ENCODE measurements at places on chromosomes 12 and 14.
A peak's percentile ranks its signal among the peaks of the same experiment; 100 is the strongest.

DNA sequence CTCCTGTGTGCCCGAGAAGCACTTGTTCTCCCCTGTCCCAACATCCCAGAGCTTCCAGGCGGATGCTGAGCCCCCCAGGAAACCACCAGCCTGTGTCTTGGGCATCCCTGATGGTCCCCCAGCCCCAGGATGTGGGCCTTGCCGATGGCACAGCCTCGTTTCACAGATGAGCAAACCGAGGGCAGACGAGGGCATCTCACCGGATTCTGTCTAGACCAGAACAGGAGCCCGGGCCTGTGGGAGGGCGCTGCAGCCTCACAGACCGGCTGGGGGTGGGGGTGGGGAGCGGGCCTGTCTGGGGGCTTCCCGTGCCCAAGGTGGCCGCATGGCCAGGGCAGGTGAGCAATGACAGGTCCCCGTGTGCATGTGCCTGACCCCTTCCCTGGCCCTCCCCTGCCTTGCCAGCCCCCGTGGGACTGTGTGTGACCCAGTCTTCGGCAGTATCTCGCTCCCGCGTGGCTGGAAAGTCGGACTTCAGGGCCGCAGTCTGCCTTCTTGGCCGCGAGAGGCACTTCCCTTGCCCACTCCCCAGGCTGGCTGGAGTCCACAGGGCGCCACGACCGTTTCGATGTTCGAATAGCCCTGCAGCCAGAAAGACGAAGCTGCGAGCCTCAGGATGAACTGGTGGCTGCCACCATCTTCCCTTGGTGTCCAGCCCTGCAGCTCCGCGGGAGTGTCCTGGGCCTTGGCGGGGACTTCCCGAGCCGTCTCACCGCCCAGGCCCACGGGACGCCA lies 8.9 kb downstream of the RFLNA start:
- no peak for ATAC-seq

DNA sequence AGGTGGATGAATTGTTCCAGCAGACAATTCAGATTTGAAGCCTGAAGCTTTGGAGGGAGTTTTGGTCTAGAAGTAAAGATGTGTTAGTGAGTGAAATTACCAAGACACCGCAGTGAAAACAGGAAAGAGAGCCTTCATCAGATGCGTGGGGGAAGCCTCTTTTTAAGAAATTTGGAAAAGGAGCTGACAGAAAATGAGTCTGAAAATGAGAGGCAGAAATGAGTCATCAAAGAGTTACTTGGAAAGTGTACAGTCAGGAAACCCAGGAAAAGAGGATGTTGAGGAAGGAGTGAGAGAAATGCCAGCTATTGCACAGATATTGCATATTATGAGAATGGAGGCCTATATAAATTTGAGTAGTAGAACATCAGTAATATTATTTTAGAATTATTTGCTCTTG lies 520.7 kb downstream of the NRXN3 start:
- no peak for ATAC-seq

- no peak for ATAC-seq
Measured at GRCh38 chr12:60148831-60149230, 553.0 kb downstream of the SLC16A7 start.

GRCh38 chr12:27550653-27550975 lies 26.6 kb downstream of the PPFIBP1 start:
- ATAC-seq: no peak

DNA sequence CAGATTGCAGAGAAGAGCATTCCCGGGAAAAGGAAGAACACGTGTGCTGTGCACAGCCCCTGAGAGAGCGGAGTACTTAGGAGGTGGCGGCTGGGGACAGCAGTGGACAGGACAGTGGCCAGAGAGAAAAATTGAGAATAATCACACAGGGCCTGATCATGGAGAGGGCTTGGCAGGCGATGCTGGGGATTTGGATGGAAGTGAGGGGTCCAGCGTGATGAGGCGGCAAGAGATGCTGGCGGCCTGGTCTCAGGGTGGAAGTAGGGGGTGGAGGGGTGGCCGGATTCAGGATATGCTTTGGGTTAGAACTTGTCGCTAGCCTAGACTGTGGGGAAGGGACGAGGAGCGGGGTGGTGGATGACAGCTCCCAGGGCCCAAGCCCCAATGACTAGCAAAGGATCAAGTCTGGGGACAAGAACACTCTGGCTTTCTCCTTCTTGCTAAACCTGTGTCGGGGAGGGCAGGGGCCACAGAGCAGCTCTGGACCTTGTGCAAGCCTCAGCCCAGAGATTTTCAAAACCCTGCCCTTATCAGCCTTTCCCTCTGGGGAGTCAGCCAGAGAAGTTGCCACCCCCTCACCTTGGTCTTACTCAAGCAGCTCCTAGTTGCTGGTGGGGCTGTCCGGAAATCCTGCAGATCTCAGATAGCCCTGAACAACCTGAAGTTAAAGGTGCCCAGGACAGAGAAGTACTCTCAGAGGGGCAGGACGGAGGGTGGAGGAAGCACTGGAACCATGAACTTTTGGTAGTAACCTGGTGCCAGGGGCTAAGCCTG lies 1.3 kb downstream of the HVCN1 start:
- no peak for ATAC-seq

DNA sequence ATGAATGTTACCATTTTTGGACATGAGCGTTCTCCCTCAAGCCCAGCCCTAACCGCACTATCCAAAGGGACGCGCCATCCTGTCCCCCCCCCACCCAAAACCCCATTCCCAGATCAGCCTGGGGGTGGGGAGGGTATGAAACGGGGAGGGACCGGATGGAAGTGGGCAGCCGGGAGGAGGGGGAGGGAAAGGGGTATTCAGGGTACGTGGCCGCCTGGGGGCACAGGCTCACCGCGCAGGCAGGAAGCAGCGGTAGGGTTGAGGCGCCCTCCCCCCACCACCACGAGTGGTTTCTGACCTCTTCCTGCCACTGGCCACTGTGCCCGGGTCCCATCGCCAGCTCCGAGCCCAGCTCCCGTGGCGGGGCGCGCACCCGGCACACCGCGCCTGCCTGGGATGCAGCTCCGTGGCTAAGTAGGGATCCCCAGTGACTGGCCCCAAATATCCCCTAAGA lies 1.4 kb downstream of the ACTN1 start:
- ATAC-seq: no peak

- ATAC-seq: no peak
Measured at GRCh38 chr14:65329481-65329880, 83.0 kb upstream of the FUT8 start.

- no peak for ATAC-seq
Measured at GRCh38 chr12:2032506-2032905, 20.3 kb upstream of the CACNA1C start.

GRCh38 chr12:63805704-63806672 lies 26.3 kb downstream of the RXYLT1 start:
- ATAC-seq: no peak

- no peak for ATAC-seq
Measured at GRCh38 chr12:114479831-114480230, 73.9 kb upstream of the TBX5 start.

DNA sequence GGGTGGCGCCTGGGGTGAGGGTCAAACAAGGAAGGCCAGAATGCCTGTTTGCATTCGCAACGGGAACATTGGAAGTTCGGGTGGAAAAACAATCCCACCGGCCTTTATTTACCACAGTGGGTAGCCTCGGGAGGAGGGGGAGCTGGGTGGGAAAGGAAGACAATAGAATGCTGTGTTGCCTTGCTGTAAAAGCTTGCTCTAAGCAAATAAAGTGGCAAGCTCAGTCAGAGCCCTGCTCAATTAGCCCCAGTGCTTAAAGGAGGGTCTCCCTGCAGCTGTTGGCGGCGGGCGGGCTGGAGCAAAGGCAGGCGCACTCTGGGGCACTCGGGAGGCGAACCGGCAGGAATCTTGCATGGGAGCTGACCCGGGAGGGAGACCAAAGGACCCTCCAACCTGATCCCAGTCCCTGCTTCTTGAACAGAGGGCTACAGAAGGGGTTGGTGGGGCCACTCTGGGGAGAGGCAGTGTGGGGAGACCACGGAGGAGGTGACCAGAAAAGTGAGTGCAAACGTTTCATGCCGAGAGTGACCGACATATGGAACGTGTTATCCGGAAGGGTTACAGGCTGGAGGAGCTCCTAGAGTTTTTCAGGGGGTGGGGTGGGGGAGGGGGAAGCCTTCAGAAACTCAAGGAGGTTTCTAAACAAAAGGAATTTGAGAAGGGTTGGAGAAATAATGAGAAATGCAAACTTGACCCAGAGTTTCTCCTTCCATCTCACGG lies 48.5 kb downstream of the NTF3 start:
- no peak for ATAC-seq

DNA sequence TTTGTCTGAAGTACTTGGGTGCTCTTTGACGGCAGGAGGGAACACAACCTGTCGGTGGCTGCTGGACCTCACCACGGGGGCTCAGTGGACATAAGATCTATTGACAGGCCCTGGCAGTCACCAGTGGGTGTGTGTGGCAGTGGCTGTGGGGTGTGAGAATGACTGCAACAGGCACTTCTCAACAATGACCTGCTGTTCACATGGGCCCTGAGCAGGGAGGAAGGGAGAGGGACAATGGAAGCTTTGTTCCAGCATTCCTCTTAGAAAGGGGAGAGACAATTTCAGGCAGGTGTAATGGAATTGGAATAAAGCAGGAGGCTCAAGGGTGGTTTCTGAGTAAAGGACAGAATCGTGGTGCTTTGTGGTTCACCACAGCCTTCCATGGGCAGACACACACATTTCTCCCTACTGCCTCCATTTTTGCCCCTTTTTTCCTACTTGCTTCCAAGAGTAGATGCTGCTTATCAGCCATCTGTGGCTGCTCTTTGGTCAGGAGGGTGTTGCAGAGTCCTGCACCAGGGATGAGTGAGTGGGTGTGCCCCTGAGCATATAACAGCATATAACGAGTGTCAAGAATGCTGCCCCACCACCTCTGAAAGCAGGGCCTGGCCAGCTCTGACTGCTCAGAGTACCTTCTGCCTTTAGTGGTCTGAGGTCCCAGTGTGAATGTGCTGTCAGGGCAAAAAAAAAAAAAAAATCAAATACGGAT lies 267.7 kb downstream of the RASSF9 start:
- ATAC-seq: no peak

DNA sequence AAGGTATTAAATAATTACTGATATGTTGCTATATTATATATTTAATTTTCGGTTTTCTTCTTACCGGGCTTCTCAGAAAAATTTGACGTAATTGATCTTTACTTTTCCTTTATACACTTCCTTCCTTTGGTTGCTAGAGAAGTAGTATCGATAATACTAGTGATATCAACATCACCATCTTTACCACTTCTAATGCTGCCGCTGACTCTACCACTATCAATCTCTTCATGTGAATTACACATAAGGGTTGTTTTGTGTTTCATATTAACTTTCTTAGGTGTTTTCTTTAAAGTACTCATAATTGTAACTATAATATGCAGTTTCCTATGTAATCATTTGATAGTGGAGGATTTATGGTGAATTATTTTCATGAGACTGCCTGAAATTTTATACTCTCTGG lies 30.9 kb upstream of the KLRF1 start:
- peak; percentile 62 for ATAC-seq

- ATAC-seq: no peak
Measured at GRCh38 chr14:55838529-55839052, 258.6 kb downstream of the KTN1 start.

DNA sequence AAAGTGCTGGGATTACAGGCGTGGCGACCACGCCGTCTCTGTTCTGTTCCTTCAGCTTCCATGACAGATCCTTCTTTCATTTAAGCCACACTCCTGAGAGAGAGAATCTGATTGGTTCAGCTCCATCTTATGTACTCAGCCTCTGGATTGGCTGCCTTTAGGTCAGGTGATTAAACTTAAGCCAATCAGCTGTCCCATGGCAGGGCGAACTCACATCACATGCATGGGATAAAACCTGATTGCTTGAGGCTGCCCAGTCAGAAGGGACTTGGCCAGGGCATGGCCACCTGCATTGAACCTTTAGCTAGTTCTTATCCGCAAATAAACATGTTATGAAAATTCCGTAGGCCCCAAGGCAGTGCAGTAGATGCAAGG lies 274.2 kb downstream of the SUDS3 start:
- no peak for ATAC-seq

DNA sequence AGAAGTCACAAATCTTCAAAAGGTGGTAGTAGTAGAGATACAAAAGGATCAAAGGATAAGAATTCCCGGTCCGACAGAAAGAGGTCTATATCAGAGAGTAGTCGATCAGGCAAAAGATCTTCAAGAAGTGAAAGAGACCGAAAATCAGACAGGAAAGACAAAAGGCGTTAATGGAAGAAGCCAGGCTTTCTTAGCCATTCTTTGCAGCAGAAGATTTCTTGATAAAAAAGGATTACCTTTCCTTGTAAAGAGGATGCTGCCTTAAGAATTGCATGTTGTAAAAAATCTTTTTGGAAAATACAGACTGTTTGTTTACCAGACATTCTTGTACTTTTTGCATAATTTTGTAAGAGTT lies 6.6 kb downstream of the PNN start:
- no peak for ATAC-seq

DNA sequence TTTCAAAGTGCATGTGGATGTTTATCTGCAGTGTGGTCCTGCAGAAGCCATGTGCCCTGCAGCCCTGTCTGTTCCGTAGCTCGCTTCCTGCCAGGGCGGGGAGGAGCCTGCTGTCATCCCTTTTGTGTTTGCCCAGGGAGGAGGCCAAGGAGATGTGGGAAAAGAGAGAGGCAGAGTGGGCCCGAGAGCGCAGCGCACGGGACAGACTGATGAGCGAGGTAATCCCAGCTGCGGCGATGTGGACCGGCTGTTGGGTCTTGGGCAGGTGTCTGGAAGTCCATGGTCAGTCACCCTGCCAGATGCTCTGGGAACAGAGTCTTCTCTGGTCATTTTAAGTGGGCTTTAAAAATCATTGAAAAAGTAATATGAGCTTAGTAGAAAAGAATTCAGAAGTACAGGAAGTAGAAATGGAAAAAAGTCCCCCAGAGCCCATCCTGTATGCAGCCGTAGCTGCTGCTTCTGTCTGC lies 12.8 kb downstream of the TCHP start:
- no peak for ATAC-seq

DNA sequence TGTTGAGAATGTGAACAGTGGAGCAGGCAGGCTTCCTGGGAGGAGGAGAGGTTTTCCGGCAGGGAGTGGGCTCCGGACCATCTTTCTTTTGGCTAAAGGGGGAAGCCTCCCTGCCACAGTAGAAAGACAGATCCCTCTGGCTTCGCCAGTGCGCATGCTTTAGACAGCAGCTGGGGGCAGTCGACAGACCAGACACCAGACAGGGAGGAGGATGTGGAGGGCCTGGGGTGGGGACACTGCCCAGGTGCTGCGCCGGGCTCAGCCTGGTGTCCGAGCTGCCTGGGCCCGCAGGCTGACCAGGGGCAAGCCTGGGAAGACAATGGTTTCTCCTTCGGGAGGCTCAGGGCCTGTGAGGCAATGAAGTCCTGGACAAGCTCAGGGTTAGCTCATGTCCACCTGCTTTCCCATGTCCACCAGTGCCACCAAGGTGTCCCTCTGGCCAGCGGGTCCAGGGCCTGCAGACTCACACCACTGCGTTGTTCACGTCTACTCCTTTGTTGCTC lies 67.3 kb downstream of the PRIMA1 start:
- ATAC-seq: no peak

All from activated CD4-positive, CD25-positive, alpha-beta regulatory T cell treated with anti-CD3 and anti-CD28 coated beads, Interleukin-2, amount 50 U/mL, for 24 hours (primary cell).